ENCODE measurements at places on chromosomes 4 and X. TPM values are rescaled to one million over a fixed set of nuclear protein-coding genes. Genes with fewer than 3 reads are reported as not detected.

Gene F11
- not detected for total RNA-seq

Gene NPY2R
- not detected for total RNA-seq

Gene EPGN
- total RNA-seq: 0.26 TPM

Gene UTP3
- 17.8 TPM for total RNA-seq

Gene EVC2
- 15.9 TPM for total RNA-seq

Gene USP26
- total RNA-seq: not detected

Gene ARMCX5
- total RNA-seq: 12.8 TPM

- DNase-seq: peak; percentile 6
Observed at GRCh38 chrX:93673869-93674271, at the start of gene FAM133A. Gene FAM133A (plus strand): TSS chrX:93674206. CDS start chrX:93709420, 35,214 bp downstream.

- no peak for DNase-seq
Observed at GRCh38 chrX:13854003-13854402, 37.1 kb upstream of the GPM6B start.

- no peak for DNase-seq
Observed at GRCh38 chrX:29913647-29914046, 301.7 kb upstream of the MAGEB2 start.

- peak; percentile 51 for DNase-seq
Observed at GRCh38 chr4:2041239-2042130, 17.6 kb upstream of the NAT8L start.

DNA sequence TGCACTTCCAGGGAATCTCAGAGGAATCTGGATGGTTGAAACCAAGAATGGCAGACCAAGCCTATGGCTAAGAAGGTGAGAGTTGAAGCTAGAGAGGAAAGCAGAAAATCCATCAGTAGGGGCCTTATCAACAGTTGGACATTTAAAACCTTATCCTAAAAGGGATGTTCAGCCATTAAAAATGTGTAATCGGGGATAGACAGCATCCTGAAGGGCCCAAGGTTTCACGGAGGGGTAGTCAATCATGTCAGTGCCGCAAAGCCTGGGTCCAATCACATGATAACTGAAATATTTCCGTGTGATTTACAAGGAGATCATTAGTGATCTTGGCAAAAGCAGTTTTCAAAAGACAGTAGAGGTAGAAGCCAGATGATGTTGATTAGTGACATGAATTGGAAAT is 61.9 kb upstream of the ELOVL6 start:
- no peak for DNase-seq

- peak; percentile 58 for DNase-seq
Observed at GRCh38 chr4:173332021-173332487, 2.1 kb downstream of the HMGB2 start.

DNA sequence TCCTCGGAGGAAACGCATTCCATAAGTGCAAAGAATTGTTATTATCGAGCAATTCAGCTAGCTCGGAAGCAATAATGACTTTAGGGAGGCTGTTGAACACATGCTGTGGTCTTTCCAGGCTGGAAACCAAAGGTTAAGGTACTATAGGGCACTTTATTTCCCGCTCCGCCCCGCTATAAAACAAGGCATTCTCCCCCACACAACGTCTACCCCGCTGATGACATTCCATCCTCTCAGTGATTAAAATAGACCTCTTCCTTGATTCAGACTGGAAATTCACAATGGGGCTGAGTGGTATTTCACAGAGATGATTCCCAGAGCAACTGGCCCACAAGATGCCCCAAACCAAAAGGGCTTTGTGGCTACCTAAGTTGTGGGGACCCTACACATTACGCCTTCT is 196.4 kb downstream of the STIM2 start:
- no peak for DNase-seq

DNA sequence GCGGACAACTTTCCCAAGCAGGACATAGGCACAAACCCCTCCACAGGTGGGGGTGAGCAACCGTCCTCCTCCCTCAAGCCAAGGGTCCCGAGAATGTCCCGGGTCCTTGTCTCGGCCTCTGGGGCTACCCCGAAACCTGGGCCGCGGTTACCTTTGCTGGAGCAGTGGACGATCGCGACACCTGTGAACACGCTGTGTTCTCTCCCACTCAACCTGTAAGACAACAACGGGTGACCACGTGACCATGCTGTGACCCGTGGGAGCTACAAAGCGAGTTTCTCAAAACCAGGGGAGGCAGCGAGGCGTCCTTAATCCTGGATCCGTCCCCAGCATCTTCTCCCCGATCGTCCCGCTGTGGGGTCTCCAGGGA is 17.9 kb downstream of the ASMTL start:
- DNase-seq: no peak

GRCh38 chrX:45807572-45808425 is 607.1 kb upstream of the DIPK2B start:
- DNase-seq: peak; percentile 83

- no peak for DNase-seq
Observed at GRCh38 chrX:85223359-85223758, 20.2 kb downstream of the SATL1 start.

DNA sequence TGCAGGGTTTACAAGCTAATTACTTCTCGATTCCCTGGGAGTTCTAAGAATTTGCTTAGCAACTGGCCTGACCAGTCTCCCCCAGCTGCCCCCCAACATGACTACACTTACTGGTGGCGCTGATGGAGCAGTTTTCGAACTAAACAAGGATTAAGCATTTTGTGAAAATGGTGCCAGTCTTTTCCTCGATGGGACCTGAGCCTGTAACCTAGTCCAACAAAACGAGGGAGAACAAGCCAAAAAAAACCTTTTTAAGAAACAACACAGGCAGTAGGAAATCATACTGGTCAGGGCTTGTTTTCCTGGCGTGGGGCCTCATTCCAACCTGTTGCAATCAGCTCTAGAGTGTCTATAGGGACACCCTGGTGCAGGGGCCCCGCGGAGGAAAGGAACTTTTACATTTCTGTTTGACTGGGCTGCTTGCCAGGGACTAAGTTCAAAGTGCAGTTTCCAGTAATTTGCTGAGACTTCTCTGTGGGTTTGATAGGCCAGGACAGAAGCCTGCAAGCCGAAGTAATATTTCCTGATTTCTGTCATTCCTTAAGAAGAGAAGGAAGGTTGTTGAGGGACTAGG is 158.7 kb downstream of the SPRY1 start:
- peak; percentile 94 for DNase-seq

- DNase-seq: peak; percentile 63
Observed at GRCh38 chr4:86848136-86848535, 1.0 kb downstream of the SLC10A6 start.

DNA sequence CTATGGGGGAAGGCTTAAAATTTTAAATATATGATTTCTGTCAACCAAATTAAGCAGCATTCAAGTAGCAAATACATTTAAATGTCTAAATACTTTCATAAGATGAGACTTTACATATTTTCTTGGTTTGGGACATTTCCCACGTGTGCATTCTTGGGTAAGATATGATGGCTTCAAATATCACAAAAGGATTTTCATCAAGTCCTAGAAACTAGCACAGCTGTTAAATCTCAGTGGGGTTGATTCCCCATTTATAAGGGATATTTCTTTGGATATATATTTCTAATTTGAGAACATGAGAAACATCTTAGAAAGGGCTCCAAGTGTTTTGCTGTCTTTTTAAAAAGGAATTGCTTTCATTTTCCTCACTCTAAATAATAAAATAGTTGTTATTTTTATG is 90.2 kb downstream of the P2RY10 start:
- no peak for DNase-seq

DNA sequence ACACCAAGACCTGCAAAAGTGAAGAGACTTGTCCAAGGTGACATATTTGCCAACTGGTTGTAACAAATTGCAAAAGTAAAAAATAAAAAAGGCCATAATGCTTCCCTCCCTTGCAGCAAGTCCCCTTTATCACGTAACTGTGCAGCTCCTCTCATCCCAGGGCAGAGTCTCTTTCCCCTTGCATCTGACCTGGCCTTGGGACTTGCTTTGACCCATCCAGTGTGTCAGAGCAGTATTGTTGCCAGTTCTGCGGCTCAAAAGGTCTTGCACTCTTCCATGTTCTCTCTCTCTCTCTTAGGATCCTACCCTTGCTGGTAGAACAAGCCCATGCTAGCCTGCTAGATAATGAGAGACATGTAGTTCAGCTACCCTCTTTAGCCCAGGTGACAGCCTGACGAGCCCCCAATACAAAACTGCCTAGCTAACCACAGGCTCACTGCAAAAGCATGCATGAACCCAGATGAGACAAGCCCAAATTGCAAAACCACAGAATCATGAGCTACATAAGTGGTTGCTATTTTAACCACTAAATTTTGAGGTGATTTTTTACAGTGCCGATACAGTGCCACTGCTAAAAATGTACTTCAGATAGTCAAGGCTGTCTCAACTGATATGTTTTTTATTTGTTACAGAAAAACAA is 289.5 kb upstream of the PPARGC1A start:
- DNase-seq: peak; percentile 56

All from fibroblast of lung (primary cell).